NCI-H526 (cell line): ENCODE measurements at places on chromosomes 3 and 15.

GRCh38 chr3:160016972-160017371 is 28.3 kb downstream of the IL12A start:
- no peak for DNase-seq

DNA sequence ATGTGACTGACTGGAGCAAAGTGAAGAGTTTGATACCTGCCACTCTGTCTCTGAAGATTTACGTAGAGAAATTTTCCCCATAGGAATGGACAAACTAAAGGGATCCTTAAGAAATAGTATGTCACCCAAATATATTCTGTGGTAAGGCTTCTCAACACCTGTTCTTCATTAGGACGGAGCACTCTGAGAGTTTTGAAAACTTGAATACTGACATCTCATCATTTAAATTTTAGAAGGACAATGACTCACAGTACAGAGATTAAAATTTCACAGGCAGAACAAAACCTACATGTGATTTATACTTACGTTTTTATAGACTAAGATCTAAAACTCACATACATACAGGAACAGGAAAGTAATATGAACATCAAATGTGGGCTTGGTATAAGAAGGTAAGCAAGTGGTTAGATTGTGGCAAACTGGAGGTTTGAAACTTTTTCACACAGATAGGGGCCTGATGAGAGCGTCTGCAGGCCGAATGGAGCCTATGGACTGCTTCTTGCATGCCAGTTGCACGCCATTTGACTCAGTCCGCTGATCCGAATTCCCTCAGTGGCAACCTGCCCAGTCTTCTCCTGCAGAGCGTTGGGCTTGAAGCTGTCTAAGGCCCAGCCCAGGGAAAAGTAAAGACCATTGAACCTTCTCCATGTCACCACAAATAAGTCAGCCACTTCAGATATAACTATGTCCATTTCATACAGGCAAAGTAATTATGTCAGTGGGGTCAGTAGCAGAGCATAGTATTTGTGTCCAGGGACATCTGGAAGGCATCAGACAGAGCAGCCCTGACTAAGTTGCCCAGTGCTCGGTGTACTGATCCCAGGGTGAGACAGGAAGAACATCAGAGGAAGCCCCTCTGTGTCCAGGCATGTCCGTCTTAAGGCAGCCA is 45.7 kb downstream of the ZBTB38 start:
- DNase-seq: no peak

DNA sequence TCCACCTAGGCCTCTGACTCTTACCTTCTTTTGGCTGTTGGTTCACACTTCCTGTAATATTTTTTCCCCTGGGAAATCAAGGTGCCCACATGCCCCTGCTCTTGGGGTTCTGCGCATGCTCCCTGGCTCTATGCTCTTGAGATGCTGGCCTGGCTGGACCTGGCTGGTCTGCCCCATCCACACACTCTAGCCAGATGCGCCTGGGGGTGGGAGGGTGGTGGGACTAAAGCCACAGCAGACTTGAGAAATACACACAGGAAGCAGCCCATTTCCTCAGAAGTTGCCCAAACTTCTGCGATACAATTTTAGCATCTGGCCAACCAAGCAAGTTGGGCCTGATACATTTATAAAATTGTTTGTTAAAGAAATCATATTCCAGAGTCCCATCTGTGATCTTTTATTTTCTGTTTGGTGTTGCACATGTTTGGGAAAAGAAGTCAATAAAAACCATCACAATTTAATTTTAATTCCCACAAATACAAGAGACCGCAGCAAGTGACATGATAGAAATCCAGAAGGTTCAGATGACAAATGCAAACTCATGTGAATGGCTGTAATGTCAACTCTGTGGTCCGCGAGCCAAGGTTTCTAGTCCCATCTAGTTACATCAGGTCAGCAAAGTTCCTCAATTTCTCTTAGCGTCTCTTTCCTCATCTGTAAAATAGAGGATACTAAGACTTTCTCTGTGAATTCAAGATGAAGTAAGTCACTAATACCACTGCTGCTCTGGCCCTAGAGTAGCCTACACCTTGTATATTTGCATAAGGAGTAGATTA is 55.9 kb upstream of the MEF2A start:
- no peak for DNase-seq

- no peak for DNase-seq
Measured at GRCh38 chr3:105767776-105768175, 101.0 kb downstream of the CBLB start.

DNA sequence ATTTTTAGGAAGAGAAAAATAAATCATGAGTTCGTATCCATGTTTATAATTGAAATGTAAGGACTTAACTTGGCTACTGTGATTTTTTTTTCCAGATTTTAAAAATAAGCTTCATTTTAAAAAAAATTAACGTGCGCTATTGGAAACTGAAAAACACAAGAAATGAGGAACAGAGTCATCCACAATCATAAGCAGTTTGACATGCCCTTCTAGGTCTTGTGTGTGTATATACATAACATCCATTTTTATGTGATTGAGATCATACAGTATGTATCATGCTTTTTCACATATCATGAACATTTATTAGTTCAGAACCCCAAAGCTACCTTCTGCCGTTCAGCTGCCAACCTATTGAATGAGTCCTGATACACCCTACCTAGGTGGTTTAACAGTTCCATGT is 22.7 kb downstream of the IREB2 start:
- DNase-seq: no peak

DNA sequence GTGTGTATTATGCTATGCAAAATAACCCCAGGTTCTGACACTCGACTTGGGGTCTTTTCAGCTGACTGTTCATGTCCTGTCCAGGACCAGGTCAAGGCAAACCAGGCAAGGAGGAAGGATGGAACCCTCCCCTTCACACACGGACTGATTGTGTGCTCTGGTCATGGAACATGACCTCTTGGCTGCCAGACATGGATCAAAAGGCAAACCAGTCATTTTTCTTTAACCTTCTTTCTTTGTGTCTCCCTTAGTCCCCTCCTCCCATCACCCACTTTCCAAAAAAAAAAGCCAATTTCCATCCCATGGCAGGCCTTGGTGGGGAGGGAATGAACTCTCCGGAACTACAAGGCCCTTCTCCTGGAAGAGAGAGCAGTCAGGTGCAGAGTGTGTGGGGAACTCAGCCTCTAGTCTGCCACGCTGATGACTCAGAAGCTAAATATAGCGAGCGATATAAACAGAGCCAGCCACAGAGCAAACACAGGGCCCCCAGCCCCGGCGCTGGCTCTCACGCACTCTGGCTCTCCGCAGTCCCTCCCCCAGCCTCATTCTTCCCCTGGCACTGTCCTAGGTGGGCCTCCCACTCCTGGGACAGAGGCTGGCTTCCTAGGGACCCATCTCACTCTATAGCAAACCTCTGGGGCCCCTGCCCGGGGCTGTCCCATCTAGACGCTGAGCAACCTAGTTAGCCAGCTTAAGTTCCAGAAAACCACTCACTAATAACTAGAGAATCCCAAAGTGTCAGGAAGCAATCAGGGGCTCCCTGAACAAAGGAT is 10.0 kb downstream of the BMF start:
- DNase-seq: peak; percentile 88

DNA sequence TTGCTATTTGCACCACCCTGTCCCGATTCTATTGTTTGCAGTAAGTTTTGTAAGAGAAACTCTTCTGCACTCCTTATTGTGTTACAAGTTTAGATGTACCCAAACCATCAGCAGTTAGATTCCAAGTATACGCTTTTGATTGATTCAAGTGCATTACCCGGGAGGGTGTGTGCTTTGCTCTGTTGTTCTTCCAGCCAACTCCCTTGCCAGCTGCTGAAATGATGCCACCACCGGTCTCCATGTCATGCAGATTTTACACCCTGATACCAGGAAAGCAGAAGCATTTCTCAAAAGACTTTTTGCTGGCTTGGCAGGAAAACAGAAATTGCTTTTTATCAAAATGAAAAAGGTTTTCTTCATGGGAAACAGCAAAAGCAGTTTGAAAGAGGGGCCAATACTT is 1006.6 kb upstream of the CFAP20DC start:
- DNase-seq: no peak

DNA sequence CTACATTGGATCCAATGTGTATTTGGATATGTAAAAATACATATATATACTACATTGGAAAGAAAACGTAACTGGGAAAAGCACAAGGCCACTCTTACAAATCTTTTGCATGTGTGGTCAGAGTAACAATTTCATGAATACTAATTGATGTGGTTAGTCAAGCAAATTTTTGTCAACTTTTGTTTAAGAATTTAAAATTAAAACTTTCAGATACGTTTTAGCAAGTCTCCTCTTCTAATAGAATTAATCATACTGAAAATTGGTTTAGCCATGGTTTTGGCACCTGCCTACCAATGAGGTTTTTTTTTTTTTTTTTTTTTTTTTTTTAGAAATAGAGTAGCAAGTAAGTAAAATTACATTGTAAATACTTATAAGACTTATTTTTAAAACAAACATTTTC is 153.0 kb upstream of the CGNL1 start:
- peak; percentile 79 for DNase-seq

DNA sequence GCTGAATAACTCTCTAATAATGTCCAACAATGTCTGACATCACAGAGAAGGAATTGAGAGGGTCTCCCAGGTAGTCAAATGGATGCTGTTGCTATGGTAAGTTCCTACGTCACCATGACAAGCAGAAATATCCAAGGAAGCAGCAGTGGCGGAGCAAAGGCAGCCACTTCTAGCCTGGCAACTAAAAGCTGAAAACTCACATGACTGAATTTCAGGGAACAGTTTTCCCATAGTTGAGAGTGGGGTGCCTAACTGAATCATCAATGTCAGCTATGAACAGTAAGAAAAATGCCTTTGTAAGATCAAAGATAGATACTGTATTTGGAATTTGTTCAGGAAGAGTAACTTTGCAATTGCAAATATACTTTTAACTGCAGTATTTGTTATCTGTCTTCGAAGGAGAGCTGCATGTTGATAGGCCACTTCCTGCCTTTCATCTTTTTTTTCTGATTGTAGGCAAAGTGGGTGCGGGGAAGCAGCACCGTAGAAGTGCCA is 161.7 kb downstream of the BBX start:
- no peak for DNase-seq

DNA sequence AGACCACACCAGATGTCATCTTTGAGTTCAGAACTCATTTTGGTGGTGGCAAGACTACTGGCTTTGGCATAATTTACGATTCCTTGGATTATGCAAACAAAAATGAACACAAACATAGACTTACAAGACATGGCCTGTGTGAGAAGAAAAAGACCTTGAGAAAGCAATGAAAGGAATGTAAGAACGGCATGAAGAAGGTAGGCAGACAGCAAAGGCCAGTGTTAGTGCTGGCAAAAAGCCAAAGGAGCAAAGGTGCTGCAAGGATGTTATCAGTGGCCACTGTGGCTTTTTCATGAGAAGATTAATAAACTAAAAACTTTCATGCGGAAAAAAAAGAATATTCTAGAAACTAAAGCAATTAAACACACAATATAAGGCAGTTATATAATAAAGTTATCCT is 21.9 kb downstream of the AAGAB start:
- DNase-seq: no peak

GRCh38 chr3:174541708-174542315 is 317.3 kb upstream of the NAALADL2 start:
- DNase-seq: no peak

GRCh38 chr3:134211797-134212196 is 38.9 kb downstream of the RYK start:
- peak; percentile 8 for DNase-seq

- no peak for DNase-seq
Measured at GRCh38 chr3:125087768-125088391, 32.1 kb upstream of the HEG1 start.

DNA sequence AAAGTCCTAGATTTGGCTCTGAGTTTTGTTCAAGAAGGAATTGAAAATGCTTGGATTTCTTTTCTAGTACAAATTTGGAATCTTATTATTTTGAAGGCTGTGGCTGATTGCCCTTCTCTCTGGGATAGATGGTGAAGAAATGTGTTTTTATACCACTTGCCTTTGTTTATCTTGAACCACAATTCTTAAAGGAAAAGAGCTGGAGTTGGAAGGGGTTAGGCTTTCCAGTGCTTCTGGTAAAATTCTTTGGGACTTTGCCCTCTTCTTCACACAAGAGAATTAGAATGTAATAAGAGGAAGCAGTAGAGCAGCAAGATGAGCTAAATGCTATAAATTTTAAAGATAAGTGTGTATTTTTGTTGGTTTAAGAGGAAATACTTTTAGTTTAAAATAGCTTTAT is 65.8 kb downstream of the COL6A5 start:
- DNase-seq: no peak

DNA sequence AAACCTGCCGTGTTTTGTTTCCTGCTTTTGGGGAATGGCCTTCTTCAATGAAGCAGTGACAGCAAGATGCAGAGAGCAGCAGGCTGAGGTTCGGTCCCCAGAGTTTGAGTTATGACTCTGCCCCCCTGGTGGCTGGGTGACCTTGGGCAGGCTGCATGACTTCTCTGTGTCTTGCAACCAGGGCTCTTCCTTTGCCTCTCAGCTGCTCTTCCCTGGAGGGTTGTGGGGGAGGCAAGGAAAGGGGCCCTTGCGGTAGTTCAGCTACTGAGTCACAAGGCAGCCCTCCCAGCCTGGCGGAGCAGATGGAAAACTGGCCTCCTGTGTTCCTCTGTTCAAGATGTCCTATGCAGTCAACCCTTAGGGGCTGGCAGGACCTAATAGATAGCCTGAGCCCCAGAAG is 17.1 kb downstream of the CTXND1 start:
- no peak for DNase-seq

GRCh38 chr3:41001556-41001955 is 197.7 kb upstream of the CTNNB1 start:
- no peak for DNase-seq

- peak; percentile 82 for DNase-seq
Measured at GRCh38 chr15:74489518-74490338, 28.8 kb upstream of the UBL7 start.

- no peak for DNase-seq
Measured at GRCh38 chr15:27660676-27661075, 438.4 kb downstream of the OCA2 start.

DNA sequence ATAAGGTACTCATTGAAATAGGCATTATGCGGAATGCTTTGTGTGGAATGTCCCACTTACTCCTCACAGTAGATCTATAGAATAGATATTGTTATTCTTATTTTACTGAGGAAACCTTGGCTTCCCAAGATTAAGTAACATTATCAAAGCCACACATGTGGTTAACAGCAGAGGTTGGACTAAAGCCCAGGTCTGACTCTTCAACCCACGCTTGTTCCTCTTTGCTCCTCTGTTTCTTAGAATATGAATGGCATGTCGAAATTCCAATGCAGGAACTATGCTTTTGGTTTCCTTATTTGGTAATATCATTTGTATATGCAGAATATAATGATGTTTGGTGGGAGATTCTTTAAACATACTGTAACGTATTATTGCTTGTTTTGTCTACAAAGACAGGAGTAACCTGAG is 818.8 kb upstream of the LMCD1 start:
- DNase-seq: peak; percentile 38

GRCh38 chr15:40217166-40217824 is 21.6 kb upstream of the PAK6 start:
- peak; percentile 40 for DNase-seq

GRCh38 chr3:101229681-101230080 is 90.7 kb downstream of the IMPG2 start:
- peak; percentile 22 for DNase-seq

GRCh38 chr3:160815280-160815679 is 59.2 kb downstream of the PPM1L start:
- no peak for DNase-seq

GRCh38 chr3:72690629-72691028 is 157.6 kb downstream of the SHQ1 start:
- no peak for DNase-seq

- DNase-seq: no peak
Measured at GRCh38 chr3:13152826-13153710, 79.8 kb upstream of the IQSEC1 start.
